ENCODE measurements at places on chromosomes 13 and 19.

DNA sequence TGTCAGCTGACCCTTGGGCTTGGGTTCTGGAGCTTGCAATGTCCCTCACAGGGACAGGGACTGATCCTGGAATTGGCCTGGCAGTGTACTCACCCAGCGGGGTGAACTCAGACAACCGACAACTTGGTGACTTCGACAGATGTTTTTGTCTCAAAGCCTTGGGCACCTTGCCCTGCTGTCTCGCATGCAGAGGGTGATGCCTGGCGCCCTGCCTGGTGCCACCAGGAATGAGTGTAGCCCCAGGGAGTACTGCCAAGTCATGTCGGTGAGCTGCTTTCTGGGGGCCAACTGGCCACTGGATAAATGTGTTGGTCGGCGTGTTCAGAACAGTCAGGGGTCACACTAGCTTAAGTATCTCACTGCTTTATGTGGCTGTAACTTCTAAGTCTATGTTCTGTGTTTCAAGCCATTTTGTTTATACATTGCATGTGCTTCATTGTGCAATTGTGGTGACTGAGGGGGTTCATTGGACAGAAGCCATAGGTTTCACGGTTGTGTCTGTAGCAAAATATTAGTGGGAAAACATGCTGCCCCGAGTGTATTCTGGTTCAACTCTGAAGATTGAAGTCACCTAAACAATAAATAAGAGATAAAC lies 96.3 kb upstream of the TNFSF11 start:
- DNase-seq = no peak

- DNase-seq = no peak
These were observed 704.2 kb upstream of the KLHL1 start for GRCh38 chr13:70812481-70812880.

DNA sequence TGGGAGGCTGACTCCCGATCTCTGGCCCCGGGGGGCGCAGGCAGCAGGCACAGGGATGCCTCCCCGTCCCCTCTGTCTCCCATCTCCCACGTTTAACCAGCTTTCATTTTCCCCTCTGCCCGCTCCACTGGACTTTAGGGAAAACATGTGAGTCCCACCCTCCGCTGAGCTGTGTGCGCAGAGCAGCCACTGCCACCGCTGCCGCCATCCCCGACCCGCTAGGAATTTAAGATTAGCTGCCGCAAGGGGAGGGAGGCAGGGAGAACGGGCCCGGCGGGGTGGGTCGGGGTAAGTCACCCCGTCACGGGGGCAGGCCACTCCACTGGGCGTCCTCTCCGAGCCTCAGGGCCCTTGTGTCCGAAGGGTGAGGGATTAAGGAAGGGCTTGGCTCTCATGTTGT lies 15.5 kb downstream of the KCNN1 start:
- DNase-seq = no peak

DNA sequence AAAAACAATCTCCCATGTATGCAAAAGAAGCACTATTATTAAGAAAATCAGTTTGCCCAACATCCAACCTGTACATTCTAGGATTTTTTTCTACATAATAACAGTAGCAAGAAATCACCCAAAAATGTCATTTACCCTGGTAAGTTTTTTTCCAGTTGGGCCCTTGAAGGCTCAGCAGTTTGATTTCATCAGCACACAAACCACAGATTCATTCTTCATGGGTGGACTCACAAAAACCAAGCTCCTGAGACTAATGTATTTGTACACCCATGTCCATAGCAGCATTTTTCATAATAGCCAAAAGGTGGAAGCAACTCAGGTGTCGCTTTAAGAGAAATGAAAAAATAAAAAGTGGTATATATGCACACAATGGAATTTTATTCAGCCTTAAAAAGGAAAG lies 210.1 kb downstream of the TBC1D4 start:
- DNase-seq = no peak

GRCh38 chr13:28685892-28686291 lies 27.0 kb downstream of the POMP start:
- no peak for DNase-seq

GRCh38 chr19:4077007-4077374 lies 10.3 kb upstream of the ZBTB7A start:
- no peak for DNase-seq

DNA sequence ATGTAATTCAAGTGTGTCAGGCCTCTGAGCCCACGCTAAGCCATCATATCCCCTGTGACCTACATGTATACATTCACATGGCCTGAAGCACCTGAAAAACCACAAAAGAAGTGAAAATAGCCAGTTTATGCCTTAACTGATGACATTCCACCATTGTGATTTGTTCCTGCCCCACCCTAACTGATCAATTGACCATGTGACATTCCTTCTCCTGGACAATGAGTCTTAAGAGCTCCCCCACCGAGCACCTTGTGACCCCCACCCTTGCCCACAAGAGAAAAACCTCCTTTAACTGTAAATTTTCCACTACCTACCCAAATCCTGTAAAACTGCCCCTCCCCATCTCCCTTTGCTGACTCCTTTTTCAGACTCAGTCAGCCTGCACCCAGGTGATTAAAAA lies 52.1 kb upstream of the ARHGEF7 start:
- DNase-seq = no peak

DNA sequence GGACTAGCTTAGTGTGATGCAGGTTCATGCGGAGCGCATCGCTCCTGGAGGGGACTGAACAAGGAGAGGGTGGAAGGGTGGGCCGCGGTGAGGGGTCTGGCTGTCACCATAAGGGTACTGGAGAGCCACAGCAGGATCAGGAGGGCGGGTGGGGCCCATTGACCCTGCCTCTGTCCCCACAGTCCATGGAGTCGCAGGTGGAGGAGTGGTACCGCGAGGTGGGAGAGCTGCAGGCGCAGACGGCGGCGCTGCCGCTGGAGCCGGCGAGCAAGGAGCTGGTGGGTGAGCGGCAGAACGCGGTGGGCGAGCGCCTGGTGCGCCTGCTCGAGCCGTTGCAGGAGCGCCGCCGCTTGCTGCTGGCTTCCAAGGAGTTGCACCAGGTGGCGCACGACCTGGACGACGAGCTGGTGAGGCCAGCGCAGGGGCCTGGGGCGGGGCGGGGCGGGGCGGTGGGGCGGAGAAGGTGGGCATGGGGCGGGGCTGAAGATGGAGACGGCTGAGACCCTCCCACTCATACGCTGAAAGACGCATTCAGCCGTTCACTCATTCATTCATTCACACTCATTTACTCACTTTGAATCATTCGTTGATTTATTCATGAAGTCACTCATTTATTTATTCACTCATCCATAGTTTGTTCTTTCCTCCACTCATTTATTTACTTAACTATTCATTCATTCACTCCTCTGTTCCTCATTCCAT lies 27.5 kb upstream of the SHKBP1 start:
- peak; percentile 50 for DNase-seq

DNA sequence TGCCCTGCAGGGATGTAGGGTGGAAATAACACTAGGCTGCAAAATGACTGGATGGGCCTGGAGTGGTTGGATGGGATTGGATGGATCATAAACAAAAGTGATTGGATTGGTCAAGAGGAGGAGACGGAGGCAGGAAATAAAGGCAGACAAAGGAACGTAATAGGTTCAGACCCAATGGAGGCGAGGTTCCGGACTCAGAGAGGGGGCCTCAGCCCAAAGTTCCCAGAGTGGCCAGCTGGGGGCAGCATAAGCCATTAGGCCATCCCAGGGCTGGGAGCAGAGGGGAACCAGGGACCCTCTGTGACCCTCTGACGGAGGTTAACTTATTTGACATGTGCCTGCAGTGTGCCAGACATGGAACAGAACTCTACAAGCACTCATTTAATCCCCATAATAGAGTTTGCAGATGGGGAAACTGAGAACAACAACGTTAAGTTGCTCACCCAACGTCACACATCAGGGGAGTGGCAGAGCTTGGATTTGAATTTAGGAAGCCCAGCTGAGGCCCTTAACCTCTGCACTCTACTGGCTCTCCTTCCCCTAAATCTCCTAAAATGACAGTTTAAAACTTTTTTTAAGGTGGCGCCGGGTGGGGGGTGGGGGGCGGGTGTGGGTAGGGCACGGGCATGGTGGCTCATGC lies 15.3 kb upstream of the MAP1S start:
- no peak for DNase-seq

DNA sequence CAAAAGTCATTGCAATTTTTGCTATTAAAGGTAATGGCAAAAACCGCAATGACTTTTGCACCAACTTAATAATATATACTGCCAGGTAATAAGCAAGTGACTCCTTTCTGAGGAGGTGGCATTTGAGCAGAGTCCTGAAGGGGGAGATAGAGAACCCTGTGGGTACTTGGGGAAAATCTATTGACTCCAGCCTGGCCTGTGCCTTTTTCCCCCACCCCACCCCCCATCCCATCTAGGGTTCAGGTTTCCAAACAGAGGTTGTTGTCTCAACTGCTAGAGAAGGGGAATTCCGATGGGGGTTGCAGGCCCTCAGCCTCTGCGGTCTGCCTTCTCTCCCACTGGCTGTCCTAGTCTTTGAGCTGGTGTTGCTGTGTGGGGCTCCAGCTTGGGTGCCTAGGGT lies 11.5 kb downstream of the S1PR2 start:
- no peak for DNase-seq

- DNase-seq = no peak
These were observed 8.2 kb downstream of the PKN1 start for GRCh38 chr19:14441041-14441938.

DNA sequence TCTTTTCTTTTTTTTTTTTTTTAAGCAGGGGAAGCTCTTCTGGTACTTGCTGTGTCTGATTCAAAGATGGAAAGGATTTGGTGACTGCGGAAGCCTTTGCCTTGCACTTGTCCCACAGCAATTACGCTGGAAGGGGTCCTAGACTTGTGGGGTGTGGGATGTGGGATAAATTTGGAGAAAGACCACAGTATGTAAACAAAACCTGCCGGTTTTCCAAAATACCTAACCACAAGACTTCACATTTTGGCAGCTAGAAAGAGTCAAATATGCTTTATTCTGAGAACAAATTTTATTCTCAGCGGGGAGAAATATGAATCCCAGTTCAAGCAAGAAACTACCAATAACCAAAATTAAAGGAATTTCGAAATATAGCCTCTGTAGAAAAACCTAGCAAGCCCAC lies 176.5 kb downstream of the SPRY2 start:
- DNase-seq = no peak

- DNase-seq = no peak
These were observed 4.3 kb downstream of the MYO9B start for GRCh38 chr19:17079710-17080439.

DNA sequence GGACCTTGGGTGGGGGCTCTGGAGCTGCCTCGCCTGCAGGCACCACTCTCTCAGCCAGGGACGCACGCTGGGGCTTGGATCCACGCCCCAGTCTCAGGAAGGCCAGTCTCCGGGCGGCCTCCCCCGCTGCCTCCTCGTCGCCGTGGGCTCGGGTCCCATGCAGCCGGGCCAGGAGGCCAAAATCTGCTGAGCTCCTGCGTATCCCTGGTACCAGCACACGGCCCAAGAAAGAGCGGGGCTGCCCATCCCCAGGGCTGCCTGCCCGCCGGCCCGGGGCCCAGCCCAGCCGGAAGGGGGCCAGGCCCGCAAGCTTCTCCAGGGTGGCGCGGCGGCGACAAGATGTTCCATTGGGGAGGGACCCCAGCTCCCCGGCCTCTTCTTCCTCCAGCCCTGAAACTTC lies 6.7 kb downstream of the EXOC3L2 start:
- DNase-seq = no peak

- DNase-seq = no peak
These were observed 73.4 kb downstream of the AKAP11 start for GRCh38 chr13:42345367-42345766.

DNA sequence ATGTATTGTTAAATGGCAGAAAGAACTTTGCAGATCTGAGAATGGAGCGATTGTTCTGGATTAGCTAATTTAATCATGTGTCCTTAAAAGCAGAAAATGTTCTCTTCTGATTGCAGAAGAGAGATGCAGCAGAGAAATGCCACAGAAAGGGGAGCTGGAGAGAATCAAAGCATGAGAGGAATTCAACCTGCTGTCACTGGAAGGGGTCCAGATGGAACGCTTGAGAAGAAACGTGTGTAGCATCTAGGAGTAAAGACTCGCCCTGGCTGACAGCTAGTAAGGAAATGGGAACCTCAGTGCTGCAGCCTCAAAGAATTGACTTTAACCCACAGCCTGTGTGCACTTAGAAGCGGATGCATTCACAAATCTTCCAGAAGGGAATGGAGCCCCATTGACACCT lies 502.8 kb downstream of the KLF12 start:
- no peak for DNase-seq

DNA sequence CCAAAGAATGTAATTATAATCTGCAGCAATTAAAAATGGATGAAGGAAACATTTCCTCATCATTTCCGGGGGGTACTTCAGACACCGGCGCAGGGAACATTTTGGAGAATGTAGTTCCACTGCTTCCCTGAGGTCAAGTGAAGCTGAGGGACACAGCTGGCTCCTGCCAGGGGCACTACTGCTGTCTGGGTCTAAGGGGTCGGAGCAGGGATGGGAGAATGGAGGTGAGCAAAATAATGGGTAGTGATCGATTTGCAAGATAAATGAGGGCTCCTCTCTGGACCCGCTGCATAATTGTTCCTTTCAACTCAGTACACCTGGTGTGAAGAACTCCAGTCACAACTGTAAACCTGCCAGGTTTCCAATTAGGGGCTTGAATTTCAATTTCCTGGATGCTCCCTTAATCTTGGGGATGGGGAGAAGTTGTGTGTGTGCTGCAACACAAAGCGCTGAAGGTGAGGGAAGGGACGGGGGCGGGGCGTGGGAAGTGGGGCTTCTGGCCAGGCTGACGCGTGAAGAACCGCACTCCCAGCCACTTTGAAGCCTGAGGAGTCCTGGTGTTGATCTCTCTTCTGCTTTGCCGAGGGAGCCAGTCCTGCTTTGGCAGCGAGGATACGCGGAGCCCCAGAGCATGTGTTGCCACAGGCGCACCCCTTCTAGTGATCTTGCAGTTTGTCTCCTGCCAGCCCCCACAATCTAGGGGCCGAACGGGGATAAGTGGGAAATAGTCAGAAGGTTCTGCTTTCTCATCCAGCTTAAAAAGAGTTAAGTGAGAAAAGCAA lies 57.9 kb upstream of the PCDH8 start:
- no peak for DNase-seq

- DNase-seq = no peak
These were observed 50.6 kb downstream of the COL4A1 start for GRCh38 chr13:110256126-110256905.

DNA sequence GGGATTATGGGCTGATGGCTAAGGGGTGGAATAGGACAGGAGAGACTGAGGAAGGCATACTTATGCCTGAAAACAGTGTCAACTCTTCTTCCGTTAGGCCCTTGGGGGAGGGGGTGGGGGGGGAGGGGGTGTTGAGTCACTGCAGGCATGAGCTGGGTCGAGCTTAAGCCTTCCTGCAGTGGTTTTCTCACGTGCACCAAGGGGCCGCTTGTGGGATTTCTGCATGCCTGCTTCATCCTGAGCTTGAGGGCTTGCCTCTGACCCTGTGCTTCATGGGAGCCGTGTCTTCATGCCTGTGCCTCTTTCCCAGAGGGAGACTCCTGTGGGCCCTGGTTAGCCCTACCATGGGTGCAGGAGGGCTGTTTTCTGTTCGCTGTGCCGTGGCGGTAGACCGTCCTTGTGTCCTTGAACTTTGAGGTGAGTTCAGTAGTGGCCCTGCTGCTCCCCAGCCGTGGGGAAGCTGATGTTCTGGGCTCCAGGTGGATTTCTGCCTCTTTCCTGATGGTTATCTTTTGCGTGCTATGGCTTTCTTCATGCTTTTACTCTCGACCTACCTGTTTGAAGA lies 186.1 kb downstream of the PCCA start:
- DNase-seq = no peak

GRCh38 chr13:27476943-27477703 lies 26.8 kb upstream of the MTIF3 start:
- peak; percentile 12 for DNase-seq

GRCh38 chr13:102680842-102681740 lies 13.8 kb downstream of the METTL21C start:
- DNase-seq = no peak

GRCh38 chr13:26867451-26868091 lies 107.0 kb upstream of the GPR12 start:
- DNase-seq = no peak

GRCh38 chr19:55838906-55839305 lies 2.6 kb downstream of the NLRP4 start:
- no peak for DNase-seq
